ENCODE measurements at places on chromosomes 2 and 18.

DNA sequence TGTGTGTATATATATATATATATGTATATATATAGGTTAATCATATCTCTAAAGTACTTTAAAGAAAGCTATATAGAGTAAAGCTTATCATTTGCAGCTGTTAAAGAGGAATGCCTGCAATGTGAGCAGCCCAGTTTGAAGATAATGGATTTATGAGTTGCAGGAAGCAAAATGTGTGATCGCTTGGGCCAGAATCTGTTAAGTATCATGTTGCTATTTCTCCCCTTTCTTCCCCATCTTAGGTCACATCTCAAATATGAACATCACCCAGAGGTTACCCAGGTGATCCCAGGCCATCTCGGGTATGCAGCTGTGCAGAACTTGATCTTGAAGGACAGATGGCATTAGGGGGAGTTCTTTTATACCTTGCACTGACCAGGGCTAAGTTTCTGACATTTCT lies 316.5 kb downstream of the MTX2 start:
- DNase-seq: no peak

- DNase-seq: no peak
Observed at GRCh38 chr2:96092573-96092877, 23.8 kb downstream of the ADRA2B start.

DNA sequence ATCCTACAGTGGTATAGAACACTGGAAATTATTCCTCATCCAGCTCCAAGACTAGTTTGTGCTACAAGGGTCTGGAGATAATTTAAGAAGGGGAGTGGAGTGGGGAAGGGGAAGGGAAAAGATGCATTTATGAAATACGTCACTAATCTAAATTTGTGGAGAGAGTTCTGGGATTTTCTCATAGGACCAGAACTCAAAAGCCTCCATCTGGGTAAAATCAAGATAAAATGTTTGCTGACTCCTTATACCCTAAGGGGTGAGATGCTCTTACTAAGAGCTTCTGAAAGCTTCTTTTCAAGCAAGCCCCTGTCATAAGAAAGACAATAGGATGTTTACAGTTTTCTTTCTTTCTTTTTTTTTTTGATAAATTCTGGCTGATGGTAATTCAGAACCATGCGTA lies 88.5 kb upstream of the RBMS1 start:
- no peak for DNase-seq

DNA sequence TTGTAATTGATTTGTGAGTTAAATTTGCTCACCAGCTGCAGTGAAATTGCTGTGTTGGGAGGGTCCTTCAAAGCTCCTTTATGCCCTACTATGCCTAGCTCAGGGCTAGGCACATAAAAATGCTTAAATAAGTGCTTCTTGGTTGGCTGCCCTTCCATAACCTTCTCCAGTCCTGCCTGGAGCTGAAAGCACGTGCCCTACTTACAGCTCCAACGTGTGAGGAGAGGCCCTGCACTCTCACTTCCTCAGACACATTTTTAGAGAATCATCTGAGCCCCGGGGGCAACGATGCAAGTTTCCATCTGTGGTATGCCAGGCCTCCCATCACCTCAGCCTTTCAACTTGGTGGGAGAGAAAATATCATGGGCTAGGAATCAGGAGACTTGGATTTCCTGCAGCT lies 202.7 kb downstream of the BCL11A start:
- DNase-seq: no peak

DNA sequence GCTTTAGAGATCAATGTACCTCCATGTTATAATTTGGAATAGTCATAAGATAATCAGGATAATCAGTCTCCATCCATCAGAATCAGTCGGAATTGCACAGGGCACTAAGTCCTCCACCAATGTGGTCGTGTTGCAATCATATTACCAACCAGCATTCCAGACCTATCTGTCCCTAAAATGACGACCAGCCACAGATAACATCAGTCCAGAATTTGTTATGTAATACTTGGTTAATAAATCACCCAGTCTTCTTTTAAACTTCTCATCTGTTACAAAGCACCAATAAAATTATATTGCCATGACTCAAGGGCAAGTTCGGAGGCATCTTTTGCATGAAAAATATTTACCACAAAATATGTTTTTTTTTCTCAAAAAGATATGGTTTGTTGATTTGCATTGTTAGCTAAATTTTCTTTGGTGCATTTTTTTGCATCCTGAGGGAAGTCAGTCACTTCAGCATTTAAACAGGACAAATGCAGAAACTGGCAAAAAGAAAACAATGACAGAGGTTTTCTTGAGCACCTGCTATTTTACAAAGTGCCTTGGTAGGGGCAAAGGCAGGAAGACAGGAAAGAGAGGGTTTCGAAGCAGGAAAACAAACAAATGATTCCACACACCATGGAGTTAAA lies 29.3 kb downstream of the PIEZO2 start:
- no peak for DNase-seq

- DNase-seq: no peak
Observed at GRCh38 chr2:74373985-74374384, 6.1 kb downstream of the DCTN1 start.

DNA sequence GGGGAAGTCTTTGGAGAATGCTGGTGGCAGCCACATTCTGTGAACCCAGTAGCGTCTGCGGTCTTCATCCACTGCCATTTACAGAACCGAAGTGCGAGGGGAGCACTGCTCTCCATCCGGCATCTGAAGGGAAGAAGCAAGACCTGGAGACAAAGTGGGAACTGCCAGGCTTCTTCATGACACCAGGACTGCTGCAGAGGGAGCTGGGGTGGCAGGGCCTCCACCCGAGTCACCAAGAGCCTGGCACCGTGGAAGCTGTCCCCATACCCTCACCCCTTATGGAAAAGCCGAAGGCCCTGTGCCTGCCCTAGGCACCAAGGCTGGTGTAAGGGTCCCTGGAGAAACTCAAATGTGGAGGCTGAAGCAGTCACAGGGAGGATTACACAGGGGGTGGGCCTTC lies 79.8 kb downstream of the CIB4 start:
- no peak for DNase-seq

GRCh38 chr18:25896956-25897355 lies 193.5 kb downstream of the SS18 start:
- no peak for DNase-seq

- no peak for DNase-seq
Observed at GRCh38 chr18:77899972-77900754, 650.5 kb downstream of the GALR1 start.

DNA sequence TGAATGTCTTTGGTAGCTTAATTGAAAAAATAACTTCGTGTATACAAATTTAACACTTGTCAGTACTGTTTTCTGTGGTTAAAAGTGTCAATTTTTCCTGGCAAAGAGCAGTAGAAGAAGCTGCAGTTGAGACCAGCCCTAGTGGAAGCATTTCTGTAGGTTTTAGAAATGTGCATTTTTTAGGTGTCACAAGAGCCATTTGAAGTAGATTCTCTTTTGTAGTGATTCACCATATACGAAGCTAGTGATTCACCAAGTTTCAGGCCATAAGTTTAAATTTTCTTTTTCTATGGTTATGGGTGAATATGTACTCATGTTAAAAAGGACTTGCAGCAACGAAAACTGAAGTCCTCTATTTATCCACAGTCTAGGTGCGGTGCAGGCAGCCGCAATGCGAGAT lies 4.2 kb downstream of the NABP1 start:
- no peak for DNase-seq

GRCh38 chr2:28716265-28716865 lies 35.3 kb upstream of the PPP1CB start:
- DNase-seq: no peak

DNA sequence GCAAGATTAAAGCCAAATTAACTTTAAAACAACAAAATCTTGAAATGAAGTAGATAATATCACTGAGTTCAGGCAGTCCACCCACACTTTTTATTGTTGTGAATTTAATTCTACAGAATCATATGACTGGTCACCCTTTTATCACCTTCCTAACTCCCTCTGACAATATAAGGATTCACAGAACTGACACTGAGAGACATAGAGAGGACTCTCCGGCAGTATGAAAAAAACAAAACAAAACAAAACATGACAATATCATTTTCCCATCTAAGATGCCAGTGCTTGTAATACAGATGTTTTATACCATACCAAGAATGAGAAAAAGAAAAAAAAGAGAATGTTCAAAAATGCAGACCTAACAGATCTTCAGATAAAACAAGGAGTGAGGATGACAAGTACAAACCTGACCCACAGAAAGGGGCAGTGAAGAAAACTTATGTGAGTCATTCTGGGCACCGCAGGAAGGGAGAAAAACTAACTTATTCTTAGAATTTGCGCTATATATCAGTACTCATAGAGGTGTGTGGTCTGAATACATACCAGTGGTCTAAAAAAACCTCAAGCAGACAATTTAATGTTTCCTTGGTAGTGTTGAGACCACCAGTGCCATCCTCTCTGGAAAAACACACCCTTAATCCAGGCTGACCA lies 136.6 kb downstream of the ZAP70 start:
- DNase-seq: no peak

GRCh38 chr2:229043681-229044080 lies 227.4 kb downstream of the PID1 start:
- DNase-seq: no peak

GRCh38 chr18:11149441-11150270 lies at the start of gene PIEZO2:
Gene PIEZO2 (minus strand): TSS chr18:11149569. CDS start chr18:11148588, 981 bp downstream.
- peak; percentile 31 for DNase-seq

GRCh38 chr2:78020491-78020890 lies 498.3 kb upstream of the LRRTM4 start:
- DNase-seq: no peak

DNA sequence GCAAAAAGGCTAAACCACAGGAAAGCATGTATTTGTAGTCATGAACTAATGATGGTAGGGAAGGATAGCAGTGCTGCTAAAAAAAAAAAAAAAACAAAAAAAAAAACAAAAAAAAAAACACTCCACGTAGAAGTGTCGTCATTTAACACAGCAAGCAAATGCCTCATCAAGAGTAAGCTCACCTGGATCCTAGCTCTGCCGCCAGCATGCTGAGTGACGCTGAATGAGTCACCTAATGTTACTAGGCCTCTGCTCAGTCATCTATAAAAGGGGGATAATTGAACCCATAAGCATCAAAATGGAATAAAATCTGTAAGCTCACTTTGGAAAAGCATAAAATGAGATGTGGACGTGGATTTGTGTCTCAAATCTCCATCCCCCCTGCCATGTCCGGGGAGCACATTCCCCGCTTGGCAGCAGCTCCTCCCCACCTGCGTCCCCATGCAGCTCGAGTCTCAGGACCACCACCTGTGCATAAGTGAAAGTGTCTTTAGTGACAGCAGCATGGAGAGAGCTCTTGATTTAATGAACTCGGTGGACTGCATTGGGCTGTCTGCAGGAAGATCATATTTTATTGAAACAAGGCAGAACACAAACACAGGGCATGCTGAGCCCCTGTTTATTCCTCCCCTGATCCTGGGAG lies 427.5 kb downstream of the LRATD1 start:
- DNase-seq: no peak

DNA sequence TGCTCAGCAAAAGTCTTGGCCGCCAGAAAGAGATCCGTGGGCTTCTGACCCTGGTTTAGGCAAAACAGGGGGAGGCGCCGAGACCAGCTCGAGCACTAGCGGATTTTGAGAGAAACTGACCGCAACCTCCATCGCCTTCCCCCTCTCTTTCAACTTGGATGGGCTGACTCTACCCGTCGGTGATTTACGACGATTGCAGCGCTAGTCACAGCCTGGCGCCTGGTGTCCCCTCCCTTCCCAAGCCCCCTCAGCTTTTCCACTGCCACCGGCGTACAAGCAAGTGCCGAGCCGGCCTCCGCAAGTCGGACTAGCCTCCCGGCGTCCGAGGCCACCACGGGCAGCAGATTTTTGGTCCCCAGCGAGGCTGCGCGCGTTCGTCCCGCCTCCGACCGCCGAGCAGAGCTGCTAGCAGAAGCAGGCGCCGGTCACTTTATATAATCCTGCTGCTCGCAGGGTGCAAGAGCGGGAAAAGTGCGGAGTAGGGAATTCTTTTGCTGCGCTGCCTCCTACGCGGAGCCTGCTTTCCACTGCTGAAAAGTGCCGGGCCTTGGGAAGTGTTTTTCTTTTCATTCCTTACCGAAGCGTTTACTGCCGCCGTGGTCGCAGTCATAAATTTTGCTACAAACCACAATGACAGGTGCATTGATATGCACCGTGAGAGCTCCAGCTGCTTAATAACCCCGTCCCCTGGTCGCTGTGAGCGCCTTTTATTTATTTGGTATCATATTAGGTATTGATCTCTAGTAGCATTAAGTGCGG lies 7.7 kb downstream of the HOXD3 start:
- no peak for DNase-seq

GRCh38 chr2:195238826-195239225 lies 418.2 kb upstream of the SLC39A10 start:
- DNase-seq: no peak

DNA sequence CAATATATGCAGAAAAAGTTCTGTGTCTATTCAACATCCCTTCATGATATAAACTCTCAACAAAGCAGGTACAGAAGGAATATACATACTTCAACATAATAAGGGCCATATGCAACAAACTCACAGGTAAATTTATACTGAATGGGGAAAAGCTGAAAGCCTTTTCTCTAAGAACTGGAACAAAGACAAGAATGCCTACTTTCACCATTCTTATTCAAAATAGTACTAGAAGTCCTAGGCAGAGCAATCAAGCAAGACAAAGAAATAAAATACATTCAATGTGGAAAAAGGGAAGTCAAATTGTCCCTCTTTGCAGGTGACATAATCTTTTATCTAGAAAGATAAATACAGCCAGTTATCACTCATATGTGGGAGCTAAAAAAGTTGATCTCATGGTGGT lies 116.3 kb downstream of the ACVR1 start:
- no peak for DNase-seq

- DNase-seq: no peak
Observed at GRCh38 chr2:231186325-231186724, 12.1 kb upstream of the ARMC9 start.

DNA sequence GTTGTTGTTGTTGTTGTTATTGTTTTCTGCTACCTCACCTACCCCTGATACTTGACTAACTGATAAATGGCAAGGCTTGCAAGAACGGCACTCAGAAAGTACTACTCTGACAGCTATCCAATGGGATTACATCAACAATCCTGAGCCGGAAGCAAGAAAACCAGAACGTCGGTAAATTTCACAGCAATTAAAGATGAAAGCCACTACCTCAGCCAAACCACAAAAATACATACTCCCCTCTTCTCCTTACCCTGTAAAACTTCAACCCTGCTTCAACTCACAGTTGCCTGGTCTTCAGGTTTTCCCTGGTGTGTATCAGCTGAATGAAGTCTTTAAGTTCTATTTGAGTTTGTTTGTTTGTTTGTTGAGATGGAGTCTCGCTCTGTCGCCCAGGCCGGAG lies 293.7 kb upstream of the RND3 start:
- no peak for DNase-seq

DNA sequence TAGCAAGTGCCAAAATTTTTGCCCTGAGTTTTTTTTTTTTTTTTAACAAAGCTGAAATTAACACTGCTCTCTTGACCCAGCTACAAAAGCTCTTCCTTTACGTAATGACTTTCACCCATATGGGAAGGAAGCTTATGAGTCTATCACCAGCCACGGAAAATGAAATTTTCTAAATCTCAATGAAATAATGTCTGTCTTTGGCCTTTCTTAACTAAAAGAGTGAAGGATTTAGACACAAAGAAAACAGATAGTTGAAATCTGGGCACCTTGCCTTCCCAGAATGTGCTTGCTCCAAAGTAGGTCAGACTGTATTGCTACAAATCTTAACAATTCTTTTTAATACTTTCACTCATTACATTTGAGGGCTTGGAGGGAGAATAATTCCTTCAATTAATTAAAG lies 180.8 kb upstream of the MGAT5 start:
- DNase-seq: no peak
